Bronchial smooth muscle cell (primary cell): ENCODE measurements at places on chromosomes 7 and 10. TPM values are rescaled to one million over a fixed set of nuclear protein-coding genes. Genes with fewer than 3 reads are reported as not detected.

Gene TMEM184A
- total RNA-seq = under 0.01 and 0.09 TPM in 2 replicates

Gene MICALL2
- 17.2 and 18.1 TPM in 2 replicates for total RNA-seq

Gene DPYSL4
- 2.4 and 2.7 TPM in 2 replicates for total RNA-seq

Gene ADAMTS14
- 3.3 and 22.9 TPM in 2 replicates for total RNA-seq

Gene CNPY1
- total RNA-seq = not detected in 2 replicates

Gene HOXA1
- total RNA-seq = 0.17 and 0.63 TPM in 2 replicates

Gene SAMD9
- 9.5 and 15.6 TPM in 2 replicates for total RNA-seq

Gene BLNK
- 0.09 and 0.16 TPM in 2 replicates for total RNA-seq

Gene MACROH2A2
- 11.0 and 13.1 TPM in 2 replicates for total RNA-seq

Gene PFKFB3
- total RNA-seq = 19.4 and 24.4 TPM in 2 replicates

Gene SOSTDC1
- 0.16 TPM in 1 of 2 replicates, not detected in the other for total RNA-seq
